ENCODE measurements at places on chromosomes 12 and 14.
A peak's percentile ranks its signal among the peaks of the same experiment; 100 is the strongest.

DNA sequence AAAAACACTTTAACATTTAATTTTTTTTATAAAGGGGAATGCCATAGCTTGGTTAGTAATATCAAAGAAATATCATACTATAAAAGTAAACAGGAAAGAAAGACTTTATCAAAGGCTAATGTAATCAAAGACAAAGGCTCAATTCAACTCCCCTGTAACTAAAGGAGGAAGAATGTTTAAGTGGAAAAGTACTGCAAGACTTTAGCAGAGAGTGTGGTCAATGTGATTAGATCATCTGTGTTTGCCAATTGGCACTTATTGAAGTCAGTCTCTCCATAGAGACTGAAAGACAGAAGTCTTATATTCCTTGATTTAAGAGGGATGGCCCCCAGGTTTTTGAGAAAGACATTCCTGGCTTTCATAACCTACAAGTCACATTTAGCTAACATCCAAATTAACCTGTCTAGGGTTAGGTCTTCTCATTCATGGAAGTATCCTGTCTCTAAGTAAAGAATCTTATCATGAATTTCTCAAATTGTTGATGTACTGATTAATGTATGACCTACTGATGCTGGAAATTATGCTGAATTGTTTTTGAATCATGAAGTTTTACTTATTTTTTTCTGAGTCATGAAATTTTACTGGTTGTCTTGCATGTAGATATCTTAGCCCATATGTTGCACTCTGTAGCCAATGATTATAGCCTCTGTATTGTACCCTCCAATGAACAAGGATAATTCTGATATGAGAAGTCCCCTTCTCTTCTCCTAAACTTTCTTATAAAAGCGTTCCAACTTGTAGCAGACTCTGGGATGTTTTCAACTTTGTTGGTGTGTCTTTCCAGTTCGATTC is 65.4 kb downstream of the ATXN7L3B start:
- no peak for DNase-seq

DNA sequence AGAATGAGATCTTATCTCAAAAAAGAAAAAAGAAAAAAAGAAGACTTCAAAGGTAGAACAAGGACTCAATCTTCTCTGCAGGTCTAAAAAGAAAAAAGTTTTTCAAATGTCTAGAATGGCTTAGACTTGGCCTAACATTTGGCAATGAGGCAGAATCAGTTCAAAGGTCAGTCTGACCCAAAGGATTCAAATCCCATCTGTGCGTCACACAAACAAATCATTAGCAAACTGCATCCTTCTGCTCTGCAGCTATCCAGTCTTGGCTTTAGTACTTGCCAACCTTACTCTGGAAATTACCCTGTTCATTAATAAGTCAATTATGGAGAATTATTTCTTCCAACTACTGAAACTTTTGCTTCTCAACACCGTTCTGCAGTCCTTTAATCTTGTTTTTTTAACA is 3.1 kb downstream of the YAF2 start:
- DNase-seq = no peak

GRCh38 chr12:116293687-116294453 is 16.4 kb upstream of the MED13L start:
- no peak for DNase-seq

DNA sequence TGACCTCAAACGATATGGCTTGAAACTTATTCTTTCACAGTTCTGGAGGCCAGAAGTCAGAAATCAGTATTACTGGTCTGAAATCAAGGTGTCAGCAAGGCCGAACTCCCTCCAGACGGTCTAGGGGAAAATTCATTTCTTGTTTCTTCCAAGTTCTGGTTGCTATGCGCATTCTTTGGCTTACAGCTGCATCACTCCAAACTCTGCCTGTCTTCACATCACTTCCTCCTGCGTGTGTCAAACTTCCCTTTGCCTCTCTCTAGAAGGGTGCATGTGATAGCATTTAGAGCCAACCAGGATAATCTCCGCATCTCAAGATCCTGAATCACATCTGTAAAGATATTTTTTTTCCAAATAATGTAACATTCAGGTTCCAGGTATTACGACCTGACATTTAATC is 62.8 kb downstream of the DENND5B start:
- DNase-seq = no peak

DNA sequence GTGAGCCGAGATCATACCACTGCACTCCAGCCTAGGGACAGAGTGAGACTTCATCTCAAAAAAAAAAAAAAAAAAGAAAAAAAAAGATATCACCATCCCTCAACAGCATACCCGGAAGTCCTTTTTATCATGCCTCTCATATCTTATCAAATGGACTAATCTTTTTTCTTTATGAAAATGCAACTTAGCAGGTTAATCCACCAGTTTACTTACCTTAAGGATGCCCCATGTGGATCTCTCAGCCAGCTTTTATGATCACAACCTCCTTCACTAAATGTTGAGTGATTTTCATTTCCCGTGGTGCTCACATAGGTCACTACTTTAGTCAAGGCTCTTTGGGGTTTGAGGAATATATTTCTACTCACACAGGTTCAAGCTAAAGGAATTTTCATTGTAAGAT is 248.8 kb upstream of the TBX3 start:
- DNase-seq = no peak

GRCh38 chr12:6364044-6364374 is 11.4 kb downstream of the SCNN1A start:
- no peak for DNase-seq

DNA sequence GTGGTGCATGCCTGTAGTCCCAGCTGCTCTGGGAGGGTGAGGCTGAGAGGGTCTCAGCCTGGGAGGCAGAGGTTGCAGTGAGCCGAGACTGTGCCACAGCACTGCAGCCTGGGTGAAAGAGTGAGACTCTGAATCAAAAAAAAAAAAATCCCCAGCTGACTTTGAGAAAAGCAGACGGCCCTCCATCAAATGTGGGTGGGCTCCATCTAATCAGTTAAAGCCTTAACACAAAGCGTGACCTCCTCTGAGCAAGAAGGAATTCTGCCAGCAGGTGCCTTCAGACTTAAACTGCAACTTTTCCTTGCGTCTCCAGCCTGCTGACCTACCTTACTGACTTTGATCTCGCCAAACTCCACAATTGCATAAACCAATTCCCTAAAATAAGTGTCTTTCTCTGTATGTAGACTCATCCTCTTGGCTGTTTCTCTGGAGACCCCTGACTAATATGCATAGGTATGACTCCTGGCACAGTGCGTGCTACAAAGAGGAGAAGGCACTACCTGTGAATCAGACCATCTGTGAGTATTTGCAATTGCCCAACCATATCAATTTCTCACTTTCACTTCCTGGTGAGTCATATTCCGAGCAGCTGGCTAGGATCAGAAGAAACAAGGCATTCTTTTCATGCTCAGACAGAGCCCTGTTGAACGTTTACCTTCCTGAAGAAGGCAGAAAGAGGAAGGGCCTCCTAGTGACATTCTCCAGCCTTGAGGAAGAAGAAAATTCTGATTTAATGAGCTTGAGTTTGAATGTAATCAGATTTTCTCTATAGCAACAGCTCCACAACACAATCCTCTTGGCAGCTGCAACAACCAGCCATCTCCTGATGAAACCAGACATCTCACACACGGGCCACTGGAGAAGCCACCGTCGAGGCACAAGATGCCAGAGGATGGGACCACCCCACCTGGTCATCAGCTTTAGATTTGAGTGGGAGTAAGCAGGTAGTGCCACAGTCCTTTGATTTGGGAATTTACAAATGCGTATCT is 54.3 kb downstream of the CLMN start:
- DNase-seq = no peak

DNA sequence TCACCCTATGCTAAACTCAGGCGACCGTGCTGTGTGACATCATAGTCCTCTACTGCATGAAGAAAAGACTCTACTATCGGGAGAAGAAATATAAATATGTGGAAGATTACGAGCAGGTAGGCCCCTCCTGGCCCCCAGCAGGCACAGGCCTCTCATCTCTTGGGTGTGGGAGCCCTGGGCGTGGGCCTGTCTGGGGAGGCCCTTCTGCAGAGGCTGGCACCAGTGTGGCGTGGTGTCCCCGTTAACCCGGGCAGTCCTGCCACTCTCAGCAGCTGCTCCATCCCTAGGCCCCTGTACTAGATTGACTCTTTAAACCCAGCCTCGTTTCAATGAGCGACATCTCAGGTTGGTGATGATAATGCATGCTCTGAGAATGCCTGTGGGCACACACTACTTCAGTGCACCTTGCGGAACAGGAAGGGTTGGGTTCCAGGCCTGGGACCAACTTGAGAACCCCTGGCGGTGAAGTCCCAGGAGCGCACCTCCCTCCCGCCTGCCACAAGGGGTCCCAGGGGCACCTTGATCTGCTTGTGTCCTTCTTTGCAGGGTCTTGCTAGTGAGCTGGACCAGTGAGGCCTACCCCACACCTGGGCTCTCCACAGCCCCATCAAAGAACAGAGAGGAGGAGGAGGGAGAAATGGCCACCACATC is 23.2 kb downstream of the P2RX4 start:
- no peak for DNase-seq

DNA sequence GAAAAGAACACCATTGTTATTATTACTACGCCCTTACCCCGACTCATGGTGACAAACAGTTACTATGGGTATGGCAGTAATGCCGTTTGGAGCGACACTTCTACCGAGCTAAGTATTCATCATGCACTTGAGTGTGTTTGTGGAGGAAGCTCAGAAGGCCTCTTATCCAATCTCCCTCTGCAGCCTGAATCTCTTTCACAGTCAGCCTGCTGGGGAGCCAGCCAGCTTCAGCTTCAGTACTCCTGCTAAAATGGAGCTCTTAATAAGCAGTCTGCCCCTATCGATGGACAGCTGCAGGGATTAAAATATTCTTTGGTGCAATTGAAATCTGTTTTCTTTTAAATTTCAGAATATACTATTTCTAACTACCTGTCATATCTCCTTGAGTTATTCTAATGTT is 24.7 kb upstream of the ATP5MC2 start:
- no peak for DNase-seq

DNA sequence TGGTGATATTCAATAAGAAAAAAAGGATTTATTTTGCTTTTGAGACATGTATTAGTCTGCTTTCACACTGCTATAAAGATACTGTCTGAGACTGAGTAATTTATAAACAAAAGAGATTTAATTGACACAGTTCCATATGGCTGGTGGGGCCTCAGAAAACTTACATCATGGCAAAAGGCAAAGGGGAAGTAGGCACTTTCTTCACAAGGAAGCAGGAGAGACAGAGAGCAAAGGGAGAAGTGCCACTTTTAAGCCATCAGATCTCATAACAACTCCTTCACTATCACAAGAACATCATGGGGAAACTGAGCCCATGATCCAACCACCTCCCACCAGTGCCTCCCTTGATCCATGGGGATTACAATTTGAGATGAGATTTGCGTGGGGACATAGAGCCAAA is 43.9 kb downstream of the BHLHE41 start:
- no peak for DNase-seq

DNA sequence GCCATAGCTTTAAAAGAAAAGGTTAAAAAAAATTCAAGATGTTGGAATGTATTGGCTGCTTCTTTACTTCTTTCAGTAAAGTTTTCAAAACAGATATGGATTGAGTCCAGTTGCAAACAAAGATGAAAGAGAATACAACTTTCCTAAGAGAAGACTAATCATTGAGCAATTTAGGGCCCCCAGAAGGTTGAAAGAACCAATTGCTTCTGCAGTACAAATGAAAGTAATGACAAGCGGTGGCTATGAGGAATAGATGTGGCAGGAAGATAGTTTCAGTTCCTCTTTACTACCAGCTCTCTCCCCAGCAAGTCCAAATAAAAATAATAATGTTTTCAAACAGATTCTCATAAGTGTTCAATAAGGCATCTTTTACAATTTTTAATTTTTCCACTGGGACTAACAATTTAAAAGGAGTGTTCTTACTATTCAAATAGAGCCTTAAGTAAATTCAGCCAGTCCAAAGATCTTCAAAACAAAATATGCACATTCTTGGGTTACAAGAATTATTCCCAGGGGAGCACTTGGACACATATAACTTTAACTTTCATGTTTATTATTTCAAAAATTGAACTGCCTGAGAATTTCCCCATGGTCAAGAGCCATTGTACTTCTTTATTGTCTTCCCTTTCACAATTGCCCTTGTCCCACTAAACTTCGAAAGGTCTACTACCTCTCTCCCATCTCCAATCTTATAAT is 62.3 kb upstream of the PPP1R12A start:
- peak; percentile 31 for DNase-seq
